ENCODE measurements at places on chromosomes 12 and 14.

- no peak for DNase-seq
Observed at GRCh38 chr12:85639834-85640233, 196.4 kb downstream of the RASSF9 start.

DNA sequence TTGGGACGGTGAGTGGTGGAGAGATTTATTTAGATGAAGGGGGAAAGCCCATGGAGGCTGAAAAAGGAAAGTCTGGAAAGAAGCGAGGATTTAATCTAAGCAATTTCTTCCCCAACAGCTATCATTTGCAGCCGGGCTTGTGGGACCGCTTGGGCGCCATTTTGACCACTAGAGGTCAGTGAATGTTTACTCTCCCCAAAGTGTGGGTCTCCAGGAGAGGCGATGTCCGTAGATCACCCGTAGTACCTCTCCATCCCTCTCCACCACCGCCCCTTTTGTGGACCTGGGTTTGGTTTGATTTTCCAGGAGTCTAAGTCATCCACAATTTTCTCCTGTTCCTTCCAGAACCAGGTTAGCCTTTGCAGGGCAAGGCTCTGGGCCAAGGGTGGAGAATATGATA, 91.2 kb upstream of the PARP11 start:
- no peak for DNase-seq

- DNase-seq, result peak; percentile 63
Observed at GRCh38 chr12:55955800-55956508, 9.9 kb downstream of the PMEL start.

- DNase-seq, result no peak
Observed at GRCh38 chr12:52059582-52060497, 8.6 kb downstream of the NR4A1 start.

Data from activated CD8-positive, alpha-beta T cell treated with anti-CD3 and anti-CD28 coated beads, Interleukin-2, amount 10 ng/mL, durations not matched to agents 7 days and 5 days (primary cell).